ENCODE measurements at places on chromosomes 4 and X.

GRCh38 chr4:56658528-56658927 lies 22.6 kb downstream of the HOPX start:
- DNase-seq: no peak

GRCh38 chr4:155908187-155909139 lies 5.0 kb downstream of the TDO2 start:
- DNase-seq: no peak

DNA sequence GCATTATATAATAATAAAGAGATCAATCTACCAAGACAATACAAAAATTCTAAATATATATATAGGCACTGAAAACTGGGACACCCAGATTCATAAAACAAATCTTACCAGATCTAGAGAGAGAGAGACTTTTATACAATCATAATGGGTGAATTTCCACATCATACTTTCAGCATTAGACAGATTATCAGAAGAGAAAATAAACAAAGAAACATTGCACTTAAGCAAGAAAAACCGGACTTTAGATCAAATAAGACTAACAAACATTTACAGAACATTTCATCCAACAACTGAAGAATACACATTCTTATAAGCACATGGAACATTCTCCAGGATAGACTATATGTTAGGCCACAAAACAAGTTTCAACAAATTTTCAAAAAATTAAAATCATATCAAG lies 245.1 kb downstream of the INPP4B start:
- no peak for DNase-seq

GRCh38 chrX:413322-414201 lies 26.9 kb upstream of the PPP2R3B start:
- no peak for DNase-seq

GRCh38 chr4:148415500-148415899 lies 26.7 kb downstream of the NR3C2 start:
- no peak for DNase-seq

GRCh38 chr4:170325599-170325998 lies 235.8 kb upstream of the AADAT start:
- DNase-seq: no peak

DNA sequence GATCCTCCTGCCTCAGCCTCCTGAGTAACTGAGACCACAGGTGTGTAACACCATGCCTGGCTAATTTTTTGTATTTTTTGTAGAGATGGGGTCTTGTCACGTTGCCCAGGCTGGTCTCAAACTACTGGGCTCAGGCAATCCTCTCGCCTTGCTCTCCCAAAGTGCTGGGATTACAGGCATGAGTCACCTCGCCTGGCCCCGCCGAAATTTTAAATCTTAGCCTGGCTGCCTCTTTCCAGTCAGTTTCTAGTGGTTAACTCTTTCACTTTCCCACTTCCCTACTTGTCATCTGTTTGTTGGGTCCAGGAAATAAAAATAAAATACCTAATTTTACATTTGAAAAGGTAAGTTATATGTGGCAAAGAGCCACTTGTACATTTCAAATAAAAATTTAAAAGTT lies 62.4 kb downstream of the TMEM165 start:
- DNase-seq: no peak

DNA sequence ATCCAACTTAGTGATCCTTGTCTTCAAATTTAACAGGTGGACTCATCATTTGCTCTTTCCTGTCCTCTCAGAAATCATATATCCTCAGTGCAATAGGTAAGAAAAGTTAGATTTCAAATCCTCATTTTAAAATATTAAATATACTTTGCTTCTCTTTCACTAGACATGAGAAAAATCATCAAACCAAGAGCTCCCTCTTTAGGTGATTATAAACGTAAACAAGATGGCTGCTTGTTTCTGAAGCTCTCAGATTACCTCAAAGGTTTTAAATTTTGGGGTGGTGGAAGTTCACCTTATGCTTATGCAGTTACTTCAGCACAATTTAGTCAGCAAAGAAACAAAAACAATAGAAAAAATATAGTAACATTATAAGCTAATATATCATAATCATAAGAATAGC lies 27.3 kb downstream of the CSN3 start:
- no peak for DNase-seq

DNA sequence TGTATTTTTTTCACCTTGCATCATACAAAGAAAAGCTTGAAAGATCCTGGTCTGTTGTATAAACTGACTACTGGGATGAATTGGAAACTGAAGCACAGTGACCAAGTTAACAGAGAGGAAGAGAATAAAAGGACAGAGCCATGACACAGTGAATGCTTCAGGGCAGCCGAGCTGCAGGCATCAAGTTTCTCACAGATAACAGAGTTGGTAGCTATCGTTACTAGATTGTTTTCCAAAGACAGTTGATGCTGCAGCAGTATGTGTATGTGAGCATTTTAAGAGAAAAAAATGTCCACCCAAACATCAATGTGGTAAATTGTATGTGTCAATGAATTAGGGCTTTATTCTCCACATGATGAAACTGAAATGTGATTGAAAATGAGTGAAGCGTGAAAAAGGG lies 1032.7 kb downstream of the ADGRL3 start:
- DNase-seq: no peak

GRCh38 chr4:165319030-165319429 lies 8.4 kb upstream of the MSMO1 start:
- no peak for DNase-seq

GRCh38 chrX:18698737-18699650 lies 8.5 kb upstream of the PPEF1 start:
- DNase-seq: no peak

- no peak for DNase-seq
Measured at GRCh38 chrX:102712981-102713625, 855 bp downstream of the GPRASP2 start.

DNA sequence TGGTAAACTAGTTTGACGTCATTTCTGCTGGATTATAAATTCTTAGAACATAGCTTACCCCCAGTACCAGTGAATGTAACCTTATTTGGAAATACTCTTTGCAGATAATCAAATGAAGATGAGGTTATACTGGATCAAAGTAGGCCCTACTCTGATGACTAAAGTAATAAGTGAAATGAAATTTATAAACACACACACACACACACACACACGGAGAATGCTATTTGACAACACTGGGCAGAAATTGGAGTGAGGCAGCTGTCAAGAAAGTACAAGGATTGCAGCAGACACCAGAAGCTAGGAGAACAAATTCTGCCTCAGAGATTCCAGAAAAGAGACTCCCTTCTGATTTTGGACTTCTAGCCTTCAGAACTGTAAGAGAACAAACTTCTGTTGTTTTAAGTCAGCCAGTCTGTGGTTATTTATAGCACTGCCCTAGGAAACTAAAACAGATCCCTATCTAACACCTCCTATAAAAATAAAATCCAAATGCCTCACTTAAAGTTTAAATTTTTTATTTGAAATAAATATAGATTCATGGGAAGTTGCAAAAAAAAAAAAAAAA lies 448.6 kb downstream of the PCDH18 start:
- DNase-seq: no peak

GRCh38 chr4:173074501-173074946 lies 94.1 kb upstream of the GALNT7 start:
- DNase-seq: no peak

DNA sequence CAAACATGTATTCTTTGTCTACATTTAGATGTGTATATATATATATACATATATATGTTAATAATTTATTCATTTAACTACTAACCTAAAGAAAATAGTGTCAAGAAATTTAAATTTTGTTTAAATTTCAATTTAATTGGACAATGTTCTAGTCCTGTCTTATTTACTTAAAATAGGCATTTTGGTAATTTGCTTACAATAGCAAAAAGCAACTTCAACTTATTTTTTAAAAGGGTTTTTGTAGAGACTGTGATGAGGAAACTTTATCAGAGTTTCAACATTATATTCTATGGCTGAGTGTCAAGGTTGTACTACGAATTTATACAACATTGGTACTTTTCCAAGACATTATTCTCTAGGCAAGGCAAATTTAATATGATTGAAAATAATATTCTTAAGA lies 212.0 kb upstream of the ARSJ start:
- DNase-seq: no peak

DNA sequence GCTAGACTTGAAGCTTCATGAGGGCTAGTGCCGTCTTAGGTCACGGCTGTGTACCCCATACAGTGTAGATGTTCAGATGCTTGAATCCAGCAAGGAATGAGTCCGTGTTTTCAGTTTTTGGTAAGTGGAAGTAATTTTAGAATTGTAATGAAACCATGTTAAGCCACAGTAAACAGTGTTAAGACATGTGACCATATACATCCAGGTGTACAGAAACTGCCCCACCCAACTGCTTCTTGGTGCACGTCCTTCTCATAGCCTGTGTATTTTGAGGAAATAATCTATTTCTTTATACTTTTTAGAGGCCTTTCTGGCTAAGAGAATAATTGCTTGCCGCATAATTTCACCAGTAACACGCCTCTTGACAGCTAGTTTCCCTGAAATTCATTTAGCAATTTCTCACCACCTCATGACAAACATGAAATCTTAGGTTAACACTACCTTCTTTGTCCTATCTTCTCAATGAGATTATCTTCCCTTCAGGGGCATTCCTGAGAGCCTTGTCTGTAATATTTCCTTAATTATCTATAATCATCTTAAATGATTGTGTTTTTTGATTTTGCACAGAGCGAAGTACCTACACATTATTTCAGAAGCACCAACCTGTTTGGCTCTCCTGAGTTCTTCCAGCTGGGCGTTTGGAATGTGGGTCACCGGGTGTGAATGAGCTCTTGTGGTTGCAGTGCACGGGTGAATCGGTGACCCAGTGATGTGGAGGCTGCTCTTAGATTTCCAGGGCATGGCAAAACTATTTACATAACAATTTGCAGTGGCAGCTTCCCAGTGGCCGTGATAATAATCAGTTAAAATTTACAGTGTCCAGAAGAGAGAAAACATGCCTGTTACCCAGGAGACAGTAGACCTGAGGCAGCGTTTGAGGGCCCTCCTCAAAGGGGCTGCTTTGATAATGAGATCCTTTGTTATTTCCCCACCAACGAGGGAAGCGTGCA lies 50.2 kb upstream of the TADA2B start:
- no peak for DNase-seq

GRCh38 chr4:137274404-137274803 lies 257.9 kb downstream of the PCDH18 start:
- no peak for DNase-seq

DNA sequence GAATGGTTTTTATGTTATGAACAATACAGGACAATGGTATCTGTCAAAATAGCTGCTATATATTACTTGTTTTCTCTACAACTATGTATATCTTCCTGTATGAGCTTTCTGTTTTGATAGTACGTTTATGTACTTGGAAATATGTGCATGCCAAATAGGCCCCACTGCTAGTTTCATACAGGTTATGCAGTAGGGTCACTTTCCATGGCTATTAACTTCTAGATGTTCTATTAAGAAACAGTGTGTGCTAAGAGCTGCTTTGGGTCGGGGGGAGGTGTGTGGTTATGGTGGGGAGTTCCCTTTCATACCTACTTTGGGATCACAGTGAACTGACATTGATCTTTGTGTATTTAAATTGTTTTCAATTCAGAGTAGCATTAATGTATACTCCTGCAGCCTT lies 30.9 kb downstream of the RBPJ start:
- no peak for DNase-seq

DNA sequence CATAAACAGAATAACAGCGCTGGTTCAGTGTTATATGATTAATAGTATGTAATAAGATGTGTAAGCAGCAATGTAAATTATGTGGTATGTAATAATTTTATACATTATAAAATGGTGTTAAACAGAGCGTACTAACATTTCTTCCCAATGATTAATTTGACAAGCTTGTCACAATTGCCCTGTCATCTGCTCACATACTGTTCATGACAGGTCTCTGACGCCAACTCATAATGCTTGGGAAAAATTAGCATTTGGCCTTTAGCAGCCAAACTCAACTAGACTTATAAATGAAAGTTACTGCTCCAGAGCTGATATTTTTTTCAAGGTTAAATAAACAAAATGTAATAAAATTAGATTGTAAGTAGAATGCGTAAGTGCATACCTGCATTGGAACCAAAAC lies 246.8 kb downstream of the TRAM1L1 start:
- DNase-seq: no peak

DNA sequence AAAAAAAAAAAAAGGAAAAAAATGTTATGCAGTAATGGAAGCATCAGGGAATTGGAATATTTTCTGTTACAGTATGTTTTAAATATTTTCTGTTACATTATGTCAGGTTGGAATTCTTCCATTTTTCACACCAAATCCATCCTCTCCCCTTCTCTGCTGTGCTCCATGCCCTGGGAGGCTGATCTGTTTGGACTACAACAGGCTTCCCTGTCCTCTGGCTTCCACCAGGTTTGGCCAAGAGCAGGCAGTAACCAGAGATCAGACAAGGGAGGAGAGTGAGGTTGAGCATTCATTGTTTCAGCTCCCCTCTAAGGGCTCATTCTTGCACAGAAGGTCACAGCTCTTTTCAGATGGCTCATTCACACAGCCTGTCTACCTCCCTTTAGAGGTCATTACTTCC lies 11.7 kb upstream of the TMEM184C start:
- no peak for DNase-seq

DNA sequence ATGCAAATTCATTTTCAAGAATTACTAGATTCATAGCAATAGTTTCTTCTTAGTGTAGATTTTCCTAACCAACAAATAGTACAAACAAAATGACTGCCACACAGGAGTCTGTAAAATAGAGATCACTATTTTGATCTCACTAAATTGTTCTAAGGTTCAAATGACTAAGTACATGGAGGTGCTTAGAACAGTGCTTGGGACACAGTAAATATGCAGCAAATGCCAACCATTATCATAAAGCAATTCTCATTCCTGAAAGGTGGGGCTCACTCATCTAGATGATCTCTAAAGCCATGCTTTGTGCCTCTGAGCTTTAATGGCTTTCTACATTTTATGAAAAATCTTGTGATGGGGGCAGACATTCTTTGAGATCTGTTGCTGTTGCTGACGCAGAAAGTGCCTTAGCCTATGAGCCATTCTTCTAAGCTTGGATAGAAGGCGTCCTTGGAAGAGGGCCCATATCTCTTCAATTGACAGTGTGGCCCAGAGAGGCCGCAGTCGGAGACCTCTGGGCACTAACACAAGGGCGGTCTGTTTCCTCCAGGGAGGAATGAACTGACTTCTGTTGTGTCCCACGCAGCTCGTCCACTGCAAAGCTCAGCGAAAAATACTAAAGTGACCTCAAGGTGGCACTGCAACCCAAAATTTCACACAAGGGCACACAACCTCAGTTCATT lies 23.5 kb downstream of the TLR10 start:
- no peak for DNase-seq

DNA sequence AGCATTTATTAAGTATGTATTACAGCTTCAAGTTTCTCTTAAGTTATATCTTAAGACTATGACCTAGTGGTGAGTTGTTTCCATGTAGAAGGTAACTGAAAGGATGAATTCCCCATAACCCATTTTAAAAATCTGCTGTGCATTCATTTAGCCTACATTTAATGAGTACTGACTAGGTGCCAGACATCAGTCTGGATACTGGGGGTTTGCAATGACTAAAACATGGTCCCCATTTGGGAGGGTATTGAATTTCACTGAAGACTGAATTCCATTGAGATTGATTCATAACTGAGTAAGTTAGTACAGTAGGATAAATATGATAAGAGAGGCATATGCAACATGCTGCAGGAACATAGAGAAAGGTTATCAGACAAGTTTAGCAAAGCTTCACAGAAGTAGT lies 241.5 kb downstream of the FRAS1 start:
- DNase-seq: no peak
